ENCODE measurements at places on chromosomes 6 and 20.

GRCh38 chr20:45611054-45611453, 18.5 kb upstream of the WFDC10A start:
- DNase-seq = no peak

DNA sequence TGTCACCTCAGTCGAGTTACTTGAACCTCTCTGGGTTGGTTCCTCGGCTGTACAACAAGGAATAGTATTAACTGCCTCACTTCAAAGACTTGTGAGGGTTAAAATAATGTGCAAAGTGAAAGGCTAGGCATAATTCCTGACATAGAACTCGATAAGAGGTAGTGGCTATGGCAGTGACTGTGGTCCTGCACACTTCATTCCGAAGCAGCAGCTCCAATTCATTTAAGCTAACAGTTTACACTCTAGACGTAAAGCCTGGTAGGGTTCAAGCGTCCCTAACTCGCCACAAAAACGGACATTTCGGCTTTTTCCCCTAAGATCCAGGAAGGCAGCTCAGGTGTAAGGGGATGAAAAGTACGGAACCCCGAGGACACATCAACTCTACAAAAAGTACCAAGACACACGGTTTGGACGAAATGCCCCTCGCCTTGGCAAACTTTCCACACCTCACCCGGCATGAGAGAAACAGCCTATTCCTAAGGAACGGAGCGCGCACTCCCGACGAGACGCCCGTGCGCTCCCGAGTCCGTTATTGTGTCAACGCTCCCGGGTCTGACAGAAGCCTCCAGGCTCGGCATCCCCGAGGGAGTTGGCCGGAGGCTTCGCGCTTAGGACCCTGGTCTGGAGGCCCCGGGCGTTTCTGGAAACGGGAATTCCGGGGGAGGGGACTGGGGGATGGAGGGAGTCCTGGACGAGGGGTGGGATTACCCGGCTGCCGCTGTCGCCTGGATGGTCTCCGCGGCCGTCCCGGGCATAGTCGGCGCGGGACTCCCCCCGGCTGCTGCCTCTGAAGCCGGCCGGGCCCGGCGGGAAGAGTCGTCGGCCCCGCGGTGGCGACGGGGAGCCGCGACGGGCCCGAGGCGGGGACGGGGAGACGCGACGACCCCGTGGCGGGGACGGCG, 937 bp downstream of the ZNF318 start:
- peak; percentile 62 for DNase-seq

- DNase-seq = no peak
These were observed 48.6 kb downstream of the KDM1B start for GRCh38 chr6:18203786-18204185.

- DNase-seq = no peak
These were observed 9.7 kb upstream of the ARHGAP18 start for GRCh38 chr6:129719692-129720091.

DNA sequence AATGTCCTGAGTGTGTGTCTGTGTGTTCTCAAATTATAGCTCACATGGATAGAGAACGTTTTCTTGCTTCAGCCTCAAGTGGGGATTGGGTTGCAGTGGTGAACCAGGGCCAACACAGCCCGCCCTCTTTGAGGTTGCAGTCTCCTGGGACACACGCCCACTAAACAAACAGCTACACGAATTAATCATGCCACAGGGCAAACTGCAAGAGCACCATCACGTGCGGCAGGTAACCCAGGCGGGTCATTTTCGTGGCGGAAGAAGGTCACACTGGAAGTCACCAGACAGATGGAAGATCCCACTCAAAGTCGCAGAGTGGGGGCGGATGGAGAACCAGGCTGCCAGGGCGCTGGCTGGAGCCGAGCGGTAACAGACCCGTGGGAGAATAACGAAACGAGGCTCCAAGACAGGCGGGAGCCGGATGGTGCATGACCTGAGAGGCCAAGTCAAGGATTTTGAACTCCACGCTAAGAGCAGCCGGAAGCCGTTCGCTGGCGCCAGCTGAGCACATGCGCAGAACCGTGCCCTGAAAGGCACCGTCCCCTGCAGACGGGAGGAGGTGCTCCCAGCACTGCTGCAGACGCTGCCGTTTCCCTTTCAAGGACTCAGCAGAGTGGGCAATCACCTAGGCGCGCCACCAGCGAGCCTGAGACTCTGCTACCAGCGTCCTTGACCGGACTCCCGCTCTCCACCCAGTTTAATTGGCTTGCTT, 10.7 kb downstream of the DLL1 start:
- peak; percentile 38 for DNase-seq

DNA sequence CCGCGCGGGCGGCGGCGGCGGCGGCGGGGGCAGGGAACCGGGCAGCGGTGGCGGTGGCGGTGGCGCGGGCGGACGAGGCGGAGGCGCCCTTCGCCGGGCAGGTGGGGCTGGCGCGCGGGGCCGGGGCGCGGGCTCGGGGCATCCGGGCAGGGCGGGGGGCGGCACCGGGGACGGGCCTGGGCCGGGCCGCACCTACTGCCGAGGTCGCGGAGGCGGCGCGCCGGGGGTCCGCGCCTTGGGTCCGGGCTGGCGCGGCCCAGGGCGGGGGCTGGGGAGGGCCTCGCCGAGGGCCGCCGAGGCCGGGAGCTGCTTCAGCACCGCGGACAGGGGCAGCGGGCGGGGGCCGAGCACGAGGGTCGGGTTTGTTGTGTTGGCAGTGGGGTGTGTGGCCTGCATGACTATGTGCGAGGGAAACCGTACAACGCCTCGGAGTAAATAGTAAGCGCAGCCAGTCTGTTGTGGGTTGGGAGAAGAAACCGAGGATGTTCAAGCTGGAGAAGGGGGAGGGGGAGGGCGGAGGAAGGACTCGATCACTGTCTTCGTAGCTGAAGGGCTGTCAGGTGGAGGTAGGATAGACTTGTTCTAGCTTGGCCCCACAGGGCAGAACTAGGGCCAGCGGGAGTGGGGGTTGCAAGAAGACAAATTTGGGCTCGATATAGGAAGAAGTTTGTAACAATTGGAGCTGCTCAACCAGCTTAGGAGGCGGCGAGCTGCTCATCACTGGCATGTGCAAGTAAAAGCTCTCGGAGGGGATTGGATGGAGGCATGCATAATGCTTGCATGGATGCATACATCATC, 593 bp downstream of the MMP24 start:
- peak; percentile 63 for DNase-seq

- DNase-seq = no peak
These were observed 54.8 kb upstream of the EDN1 start for GRCh38 chr6:12235341-12235740.

Measured in left hindlimb (tissue), 1 donor.